ENCODE measurements at places on chromosomes 5 and 9.

DNA sequence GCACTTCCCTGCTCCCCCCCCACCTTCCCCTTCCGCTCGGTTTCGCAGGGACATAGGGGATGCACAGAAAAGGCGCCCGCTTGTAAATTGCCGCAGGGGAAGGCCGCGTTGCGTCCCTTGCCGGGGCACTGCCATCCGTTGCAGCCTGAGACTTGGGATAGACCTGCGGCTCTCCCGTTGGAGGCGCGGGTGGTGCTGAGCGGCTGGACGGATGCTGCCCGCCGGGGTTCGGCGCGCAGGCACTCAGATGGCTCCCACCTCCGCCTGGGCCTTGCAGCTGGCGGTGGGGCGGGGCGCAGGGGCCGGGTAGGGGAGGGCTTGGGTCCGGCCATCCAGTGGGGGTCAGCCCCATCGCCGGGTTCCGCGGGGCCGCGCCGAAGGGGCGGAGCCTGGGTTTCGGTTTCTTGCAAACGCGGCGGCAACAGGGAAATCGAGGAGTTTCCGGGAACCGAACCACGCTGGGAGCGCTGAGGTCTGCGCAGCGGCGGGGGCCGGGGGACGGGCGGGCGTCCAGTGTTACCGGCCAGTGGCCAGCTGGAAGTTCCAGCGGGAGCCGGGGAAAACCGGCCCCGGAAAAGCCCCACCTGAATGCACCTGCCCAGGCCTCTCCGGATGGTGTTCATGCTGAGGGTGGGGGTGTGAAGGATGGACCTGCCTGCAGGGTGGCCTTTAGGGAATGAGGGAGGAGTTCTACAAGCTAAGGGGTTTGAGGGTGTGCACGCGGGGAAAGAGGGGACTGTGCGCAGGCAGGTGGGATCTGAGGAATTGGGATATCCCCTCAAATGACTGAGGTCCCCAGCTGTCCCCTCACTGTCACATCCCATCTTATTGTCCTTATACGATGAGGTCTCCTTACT, 6.3 kb upstream of the IRF1 start:
- DNase-seq, result no peak

- no peak for DNase-seq
These were observed 61.6 kb downstream of the ERCC6L2 start for GRCh38 chr9:95937131-95937530.

DNA sequence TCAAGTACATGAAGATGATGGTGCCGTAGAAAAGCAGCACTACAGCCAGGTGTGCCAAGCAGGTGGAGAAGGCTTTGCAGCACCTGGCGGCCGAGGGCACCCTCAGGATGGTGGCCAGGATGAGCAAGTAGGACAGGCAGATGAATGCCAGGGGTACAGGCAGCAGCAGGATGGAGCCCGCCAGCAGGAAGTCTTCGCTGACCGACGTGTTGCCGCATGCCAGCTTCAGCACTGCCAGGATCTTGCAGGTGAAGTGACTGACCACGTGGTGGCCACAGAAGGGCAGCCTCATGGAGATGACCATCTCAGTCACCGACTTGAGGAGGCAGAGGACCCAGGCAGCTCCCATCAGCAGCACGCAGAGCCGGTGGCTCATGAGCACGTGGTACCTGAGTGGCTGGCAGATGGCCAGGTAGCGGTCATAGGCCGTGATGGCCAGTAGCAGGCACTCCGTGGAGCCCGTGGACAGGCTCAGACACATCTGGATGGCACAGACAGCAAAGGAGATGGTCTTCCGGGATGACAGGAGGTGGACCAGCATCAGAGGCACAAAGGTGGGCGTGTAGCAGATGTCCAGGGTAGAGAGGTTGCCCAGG, 482 bp downstream of the OR13J1 start:
- DNase-seq, result no peak

GRCh38 chr9:38015266-38015665, 53.8 kb downstream of the SHB start:
- no peak for DNase-seq

DNA sequence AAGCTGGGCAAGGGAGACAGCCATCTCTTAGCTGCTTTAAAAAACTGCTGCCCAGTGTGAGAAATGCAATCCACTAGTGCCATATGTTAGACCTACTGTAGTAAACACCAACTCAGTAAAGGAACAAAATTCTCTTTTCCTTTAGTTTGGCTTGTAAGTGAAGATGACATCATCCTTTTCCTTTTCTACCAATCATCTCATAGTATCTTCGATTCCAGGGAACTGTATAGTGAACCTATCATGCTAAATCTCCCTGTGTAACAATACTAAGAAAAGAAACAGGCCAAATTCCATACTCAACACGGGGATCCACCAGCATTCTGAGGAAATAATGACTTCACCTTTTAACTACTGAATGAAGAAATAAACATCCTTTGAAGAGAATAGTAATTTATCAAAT, 100.1 kb downstream of the RAPGEF6 start:
- DNase-seq, result no peak

- DNase-seq, result no peak
These were observed 3.7 kb upstream of the RNF44 start for GRCh38 chr5:176540956-176541337.
